ENCODE measurements at places on chromosomes 16 and 17.
A peak's percentile ranks its signal among the peaks of the same experiment; 100 is the strongest.

DNA sequence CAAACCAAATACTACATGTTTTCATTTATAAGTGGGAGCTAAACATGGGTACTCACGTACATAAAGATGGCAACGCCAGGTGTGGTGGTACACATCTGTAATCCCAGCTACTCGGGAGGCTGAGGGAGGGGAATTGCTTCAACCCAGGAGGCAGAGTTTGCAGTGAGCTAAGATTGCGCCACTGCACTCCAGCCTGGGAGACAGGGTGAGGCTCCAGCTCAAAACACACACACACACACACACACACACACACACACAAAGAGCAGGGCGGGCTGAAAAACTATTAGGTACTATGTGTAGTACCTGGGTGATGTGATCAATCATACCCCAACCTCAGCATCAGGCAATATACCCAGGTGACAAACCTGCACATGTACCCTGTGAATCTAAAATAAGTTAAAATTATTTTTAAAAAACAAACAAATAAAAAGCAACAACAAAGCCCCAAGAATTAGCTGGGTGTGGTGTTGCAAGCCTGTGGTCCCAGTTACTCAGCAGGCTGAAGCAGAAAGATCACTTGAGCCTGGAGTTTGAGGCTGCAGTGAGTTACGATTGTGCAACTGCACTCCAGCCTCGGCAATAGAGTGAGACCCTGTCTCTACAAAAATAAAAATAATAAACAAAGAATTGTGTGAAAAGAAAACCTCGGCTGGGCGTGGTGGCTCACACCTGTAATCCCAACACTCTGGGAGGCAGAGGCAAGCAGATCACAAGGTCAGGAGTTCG is 11.9 kb upstream of the FAAP100 start:
- DNase-seq: no peak

- DNase-seq: no peak
These were observed 41.4 kb downstream of the SMG6 start for GRCh38 chr17:2262135-2262587.

DNA sequence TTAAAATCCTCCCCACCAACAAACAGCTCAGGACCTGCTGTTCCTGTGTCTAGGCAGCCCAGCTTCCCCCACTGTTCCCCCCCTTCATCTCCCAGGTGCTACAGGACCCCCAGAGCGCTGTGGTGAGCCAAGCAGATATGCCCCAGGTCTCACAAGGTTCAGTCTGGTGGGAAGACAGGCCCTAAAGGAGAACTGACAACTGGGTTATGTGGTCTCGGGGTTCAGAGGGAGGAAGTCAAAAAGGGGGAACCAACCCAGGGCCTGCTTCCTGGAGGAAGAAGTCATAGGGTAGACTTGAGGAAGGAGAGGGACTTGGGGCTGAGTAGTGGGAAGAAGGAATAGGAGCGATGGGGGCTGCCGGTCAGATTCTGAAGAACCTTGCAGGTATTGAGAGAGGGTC is 2.6 kb downstream of the RIPOR1 start:
- DNase-seq: no peak

DNA sequence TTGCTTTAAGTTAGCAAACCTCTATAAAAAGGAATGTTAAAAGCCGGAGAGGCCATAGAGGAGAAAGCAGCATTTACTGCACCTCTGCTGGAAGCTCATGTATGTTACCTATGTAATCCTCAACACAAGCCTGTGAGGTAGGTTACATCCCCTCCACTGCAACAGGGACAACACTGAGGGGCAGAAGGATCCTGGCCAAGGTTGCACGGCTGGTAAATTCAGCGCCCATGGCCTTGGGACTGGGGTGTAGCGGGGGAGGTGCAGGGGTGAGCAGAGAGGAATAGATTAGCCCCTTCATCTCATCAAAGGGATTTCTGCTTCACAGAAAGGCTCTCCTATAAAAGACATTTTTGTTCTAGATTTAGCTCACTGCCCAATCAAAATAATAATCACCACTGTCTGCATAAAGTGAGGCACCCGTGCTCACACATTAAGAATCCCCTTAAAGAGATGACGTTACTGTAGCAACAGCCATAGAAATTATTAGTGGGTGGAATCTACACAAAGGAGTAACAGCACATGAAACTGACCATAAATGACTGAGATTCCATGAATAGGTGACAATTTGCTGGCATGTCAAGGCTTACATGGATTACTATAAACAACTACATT is 3.3 kb downstream of the ZCCHC14 start:
- no peak for DNase-seq

GRCh38 chr17:37274461-37274860 is 101.3 kb upstream of the C17orf78 start:
- no peak for DNase-seq

DNA sequence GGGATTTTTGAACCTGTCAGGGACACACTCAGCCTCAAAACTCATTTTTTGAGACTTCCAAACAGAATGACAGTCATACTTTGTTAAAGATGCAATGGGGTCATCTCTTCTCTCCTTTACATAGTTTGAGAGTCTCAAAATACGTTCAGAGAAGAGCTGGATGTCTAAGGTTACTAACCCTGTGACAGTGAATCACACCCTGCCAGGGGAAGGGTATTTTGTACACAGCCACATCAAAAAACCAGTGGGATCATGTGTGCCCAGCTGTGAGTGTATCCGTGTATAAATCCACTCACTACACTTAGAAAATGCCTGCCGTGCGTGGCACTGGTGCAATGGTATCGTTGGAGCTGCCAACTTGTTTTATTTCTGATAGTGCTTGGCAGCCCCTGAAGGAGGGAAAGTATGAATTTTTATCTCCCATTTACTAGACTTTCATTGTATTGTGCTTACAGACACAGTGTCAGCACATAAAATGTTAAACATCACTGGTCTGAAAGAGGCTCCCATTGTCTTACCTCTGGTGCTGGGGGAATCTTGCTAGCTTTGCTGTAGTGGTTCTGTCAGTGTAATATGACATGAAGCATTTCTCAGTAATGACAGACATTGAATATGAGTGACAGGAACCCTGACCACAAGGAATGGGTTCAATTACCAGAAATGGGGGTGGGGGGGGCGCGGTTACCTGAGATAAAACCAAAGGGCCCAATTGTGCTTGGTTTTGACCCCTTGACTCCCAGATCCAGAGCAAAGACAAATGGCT is 256.3 kb downstream of the FTO start:
- DNase-seq: no peak

DNA sequence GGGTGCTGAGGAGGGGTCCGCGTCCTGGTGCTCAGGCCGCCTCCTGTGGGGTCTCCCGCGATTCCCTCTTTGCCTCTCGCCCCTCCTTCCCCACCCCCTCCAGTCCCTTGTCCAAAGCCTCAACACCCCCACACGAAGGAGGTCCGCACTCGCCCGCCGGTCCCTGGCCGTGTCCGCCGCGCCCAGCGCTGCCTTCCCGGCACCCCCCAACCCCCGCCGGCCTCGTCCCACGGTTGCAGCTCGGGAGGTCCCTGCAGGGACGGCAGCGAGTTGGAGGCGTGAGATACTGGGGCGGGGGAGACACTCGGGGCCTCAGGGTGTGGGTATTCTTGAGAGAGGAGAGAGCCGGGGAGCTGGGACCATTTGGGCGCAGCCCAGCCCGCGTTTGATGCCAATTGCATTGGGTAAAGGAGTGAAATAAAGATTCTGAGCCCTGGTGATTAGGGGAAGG is 468 bp downstream of the FLYWCH2 start:
- DNase-seq: no peak

DNA sequence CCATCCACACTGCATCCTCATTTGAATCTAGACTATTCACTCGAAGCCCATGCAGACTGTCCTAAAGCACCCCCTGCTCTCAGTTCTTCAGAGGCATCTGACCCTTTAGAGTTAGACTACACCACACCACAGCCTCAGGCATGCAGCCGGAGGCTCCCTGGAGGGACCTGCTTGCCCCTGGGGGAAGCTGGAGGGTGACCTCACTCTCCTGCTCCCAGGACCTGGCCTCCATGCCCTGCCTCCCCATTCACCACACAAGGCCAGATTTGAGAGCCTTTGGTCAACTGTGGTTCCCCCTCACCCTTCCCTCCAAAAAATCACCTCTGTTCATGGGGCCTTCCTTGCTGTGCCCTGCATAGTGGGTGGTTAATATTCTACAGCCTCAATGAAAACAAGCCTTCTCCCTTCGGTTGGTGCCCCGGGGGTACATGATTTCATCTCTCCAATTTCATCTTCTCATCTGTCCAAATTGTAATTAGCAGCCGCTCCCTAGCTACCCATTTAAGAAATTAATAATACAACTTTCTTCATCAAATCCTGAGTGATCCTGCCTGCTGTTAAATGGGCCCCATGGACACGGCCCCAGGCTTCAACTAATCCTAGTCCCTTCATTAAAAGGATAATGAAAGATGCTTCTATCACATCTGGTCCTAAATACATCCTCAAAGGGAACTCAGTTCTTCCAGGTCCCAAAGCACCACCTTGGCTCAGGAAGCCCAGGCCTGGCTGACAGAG is 24.4 kb downstream of the ABCC12 start:
- no peak for DNase-seq

DNA sequence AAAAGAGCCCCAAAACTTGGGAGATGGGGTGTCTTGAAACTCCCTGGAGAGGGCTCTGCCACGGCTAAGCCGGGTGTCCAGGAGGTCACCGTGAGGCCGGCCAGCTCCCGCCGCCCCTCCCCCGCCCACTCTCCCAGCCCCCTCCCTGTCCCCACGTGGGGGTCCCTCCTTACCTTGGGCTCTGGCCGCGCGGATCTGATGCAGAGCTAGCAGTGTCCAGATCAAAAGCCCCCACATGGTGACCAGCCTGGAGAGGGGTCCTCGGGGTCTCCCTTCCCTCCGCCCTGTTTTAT is 447 bp downstream of the SDK2 start:
- no peak for DNase-seq

- DNase-seq: no peak
These were observed 157.6 kb downstream of the RAB11FIP4 start for GRCh38 chr17:31549121-31549524.

DNA sequence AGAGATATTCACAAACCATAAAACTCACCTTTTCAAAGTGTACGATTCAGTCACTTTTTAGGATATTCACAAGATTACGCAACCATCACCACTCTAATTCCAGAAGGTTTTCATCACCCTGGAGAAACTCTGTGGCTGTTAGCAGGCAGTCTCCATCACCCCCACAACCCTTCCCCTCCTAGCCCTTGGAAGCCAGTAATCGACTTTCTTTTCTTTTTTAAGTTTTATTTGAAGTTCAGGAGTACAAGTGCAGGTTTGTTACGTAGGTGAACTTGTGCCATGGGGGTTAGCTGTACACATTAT is 363.5 kb downstream of the CPPED1 start:
- DNase-seq: no peak

GRCh38 chr16:61460020-61460419 is 576.2 kb downstream of the CDH8 start:
- no peak for DNase-seq

DNA sequence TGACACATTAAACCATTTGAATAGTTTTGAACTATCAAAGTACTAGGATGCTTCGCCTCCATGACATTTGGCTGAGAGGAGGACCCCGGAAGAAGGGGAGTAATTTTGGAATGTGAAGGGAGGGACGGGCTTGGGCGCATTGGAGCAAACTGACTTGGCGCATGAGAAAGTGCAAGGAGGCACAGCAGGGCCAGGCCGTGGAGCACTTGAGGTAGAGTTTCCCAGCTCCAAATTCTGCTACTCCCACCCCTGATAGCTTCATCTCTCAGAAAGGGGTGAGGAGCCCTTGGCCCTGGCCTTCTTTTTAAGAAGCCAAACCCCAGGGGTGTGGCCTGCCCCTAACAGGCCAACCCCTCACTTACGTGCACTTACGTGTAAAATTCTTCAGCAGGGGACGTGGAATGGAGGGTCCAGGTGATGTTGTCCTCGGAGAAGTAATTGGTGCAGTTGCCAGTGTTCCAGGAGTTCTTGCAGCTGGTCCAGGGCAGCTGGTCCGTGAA is 17.7 kb downstream of the SLC6A4 start:
- no peak for DNase-seq

GRCh38 chr17:68613739-68614298 is 12.7 kb upstream of the FAM20A start:
- DNase-seq: no peak

DNA sequence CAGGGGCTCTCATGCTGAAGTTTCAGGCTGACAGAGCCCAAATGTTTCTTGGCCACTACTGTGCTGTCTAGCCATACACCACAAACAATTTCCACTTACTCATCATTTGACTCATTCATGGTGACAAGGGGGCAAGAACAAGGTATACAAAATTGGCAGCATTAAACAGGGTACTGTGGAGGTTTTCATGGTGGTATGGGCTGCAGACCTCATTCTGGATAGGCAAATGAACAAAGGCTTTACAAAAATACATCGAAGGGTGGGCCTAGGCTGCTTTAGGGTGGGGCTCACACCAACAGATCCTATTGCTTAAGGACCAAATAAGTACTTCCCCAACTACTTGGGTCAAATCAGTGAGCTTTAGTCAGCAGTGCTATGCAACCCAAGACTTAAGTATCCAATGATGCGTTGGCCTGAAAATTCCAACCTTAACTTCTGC is 53.0 kb downstream of the N4BP1 start:
- DNase-seq: no peak

- DNase-seq: peak; percentile 58
These were observed 17.5 kb downstream of the MAP3K14 start for GRCh38 chr17:45299361-45299760.

DNA sequence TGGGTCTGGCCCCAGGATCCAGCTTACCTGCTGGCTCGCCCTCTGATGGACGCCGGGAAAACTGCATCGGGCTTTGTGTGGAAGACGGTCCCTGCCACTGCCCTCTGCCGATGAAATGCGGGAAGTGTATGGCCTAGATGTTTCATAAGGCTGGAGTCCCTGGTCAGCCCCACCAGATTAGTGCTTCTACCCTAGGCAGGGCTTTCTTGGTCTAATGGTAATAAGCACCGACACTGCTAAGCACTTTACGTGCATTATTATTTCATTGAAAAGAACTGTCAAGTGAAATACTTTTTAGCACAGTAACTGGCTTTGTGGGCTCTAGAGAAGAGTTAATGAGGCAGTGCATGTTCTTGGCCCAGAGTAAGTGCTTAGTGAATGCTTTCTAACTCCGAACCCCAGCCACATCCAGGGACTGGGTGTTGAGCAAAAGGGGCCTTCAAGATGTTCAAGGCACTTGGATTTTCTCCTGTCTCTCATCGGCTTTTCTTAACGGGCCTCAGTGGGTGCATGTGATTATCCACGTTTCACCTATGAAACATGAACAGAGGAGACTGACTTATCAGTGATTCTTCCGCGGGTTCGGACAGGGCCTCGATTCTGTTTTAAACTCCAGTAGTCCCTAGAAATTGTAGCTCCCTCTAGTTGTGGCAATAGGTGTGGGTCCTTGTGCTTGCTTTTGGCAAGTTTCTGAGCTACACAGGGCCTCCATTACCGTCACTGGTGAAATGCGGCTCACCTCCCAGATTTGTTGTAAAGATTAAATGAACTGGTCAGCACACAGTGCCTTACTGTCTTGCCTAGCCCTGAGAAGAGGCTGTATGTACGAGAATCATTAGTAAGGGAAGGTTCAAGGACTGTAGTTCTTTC is 6.6 kb downstream of the TRAF4 start:
- peak; percentile 90 for DNase-seq

DNA sequence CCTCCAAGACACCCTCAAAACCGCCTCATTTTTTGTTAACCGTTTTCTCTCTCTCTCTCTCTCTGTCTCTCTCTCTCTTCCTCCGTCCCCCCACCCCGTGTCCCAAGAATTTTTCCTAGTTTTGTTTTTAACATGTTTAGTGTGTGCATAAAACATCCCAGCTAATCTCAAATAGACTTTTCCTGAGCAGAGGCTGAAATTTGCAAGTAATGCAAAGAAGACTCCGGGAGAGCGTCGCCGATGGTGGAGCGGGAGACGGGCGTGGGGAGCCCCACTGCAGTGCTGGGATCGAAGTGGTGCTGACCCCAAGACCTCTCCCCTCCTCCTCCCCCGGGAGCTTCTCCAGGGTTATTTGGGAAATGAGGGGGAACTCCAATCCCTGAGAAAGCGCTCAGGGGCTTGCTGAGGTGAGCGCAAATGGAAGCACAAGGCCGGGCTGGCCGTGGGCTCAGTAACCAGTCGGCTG is 4.7 kb upstream of the DLX4 start:
- no peak for DNase-seq

All from skin of body (tissue), 3 donors.